CD4-positive, alpha-beta T cell treated with Interleukin-1 beta for 1 hour (primary cell): ENCODE measurements at places on chromosomes 16 and 17.

GRCh38 chr16:3454631-3455147 is 11.2 kb downstream of the NAA60 start:
- DNase-seq = no peak

DNA sequence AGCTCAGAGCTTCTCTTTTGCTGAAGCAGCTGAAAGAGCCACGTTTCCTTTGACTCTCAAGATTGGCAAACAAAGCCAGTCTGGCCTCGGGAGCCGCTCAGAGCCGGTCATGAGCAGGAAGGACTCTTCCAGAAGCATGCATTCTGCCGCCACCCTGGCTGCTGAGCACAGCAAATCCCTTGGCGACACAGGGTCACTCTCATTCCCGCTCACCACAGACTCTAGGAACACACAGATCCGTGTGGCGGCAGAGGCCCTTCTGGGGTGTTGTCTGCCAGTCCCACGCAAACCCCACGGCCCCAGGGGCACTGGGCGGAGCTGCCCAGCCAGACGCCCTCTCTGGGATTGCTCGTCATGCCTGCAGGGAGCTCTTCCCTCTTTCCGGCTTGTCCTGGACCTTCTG is 157.0 kb downstream of the C16orf95 start:
- no peak for DNase-seq

DNA sequence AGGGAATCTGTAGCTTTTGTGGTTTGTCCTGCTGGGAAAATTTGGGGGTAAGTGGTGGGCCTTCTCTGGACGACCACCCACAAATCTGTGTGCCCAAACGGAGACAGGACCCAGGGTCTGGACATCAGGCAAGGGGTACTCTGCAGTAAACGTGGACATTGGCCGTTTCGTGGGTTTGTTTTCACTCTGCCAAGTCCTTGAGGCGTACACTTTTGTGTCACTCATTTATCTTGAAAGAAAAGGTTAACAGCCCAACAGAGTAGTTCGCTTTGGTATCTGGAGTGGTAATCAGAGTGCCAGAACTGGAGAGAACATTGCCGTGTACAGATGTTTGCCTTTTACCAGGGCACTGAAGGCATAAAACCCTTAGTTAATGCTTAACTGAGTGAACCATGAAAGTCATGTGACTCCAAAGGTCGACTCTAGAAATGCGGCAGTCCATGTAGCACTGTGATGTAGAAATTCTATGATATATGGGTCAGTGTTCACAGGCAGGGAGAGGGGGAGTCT is 15.4 kb downstream of the NAA60 start:
- peak; percentile 25 for DNase-seq

- DNase-seq = peak; percentile 72
These were observed 20.0 kb upstream of the HERPUD1 start for GRCh38 chr16:56911771-56912571.

GRCh38 chr17:78058581-78058980 is 70.0 kb downstream of the TMC6 start:
- no peak for DNase-seq

DNA sequence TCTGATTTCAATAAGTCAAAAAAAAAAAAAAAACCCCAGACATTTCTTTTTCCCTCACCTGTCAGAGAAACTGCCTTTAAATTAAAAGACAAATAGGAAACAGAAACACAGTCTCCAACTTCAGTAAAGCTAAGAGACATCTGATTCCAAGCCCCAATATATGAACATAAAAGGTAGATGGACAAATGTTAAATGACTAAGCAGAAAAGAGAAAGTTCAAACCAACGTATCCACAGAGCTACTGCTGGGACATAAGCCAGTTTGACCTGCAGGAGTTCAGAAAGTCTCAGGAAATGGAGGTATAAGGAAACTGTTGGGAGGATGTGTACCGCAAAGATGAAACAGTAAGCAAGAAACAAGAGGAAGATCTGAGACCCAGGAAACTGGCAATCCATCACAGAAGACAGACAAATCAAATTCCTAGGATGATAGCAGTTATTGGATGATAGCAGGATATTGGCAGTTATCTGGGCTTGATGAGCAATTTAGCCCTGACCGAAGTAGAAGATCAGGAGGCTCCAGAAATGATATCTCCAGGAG is 135.0 kb downstream of the BRIP1 start:
- no peak for DNase-seq

- no peak for DNase-seq
These were observed at the start of gene GJC1 for GRCh38 chr17:44829523-44830358. GJC1 (minus strand) TSS chr17:44830287; CDS start chr17:44805817, 24,470 bp downstream.

DNA sequence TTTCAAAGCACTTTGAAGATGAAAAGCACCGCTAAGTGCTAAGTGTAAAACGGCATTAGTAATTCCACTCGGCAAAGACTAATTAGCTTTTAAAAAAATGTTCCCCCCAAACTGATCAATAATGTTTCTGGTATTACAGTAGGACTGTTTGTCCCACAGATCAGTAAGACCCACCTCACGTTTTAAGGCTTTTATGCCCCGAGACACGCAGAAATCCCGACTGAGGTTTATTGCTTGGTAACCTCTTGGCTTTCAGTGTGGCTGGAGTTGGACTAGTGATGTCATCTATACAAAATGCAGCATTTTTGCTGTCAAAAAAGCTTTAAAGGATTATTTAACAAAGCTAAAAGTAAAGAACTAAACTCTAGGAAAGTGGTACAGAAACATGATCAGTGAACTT is 414.6 kb upstream of the PSMD7 start:
- no peak for DNase-seq

DNA sequence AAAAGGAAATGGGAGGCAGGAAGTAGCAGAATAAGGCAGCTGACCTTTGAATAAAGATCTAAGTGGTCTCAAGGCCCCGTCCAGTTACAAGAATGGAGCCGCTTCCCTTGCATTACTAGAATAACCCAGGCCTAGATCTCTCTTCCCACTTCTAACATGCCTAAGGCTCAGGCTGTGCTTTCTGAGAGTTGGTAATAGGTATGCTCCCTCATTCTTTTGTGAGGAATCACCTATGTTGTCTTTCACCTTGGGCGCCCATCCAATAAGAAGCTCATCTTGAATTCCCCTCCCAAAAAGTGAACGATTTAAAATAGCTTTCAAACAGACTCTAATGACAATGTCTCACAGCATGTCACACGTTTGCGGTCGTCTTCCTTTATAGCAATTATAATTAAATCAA is 101.2 kb downstream of the KCNJ2 start:
- DNase-seq = no peak

DNA sequence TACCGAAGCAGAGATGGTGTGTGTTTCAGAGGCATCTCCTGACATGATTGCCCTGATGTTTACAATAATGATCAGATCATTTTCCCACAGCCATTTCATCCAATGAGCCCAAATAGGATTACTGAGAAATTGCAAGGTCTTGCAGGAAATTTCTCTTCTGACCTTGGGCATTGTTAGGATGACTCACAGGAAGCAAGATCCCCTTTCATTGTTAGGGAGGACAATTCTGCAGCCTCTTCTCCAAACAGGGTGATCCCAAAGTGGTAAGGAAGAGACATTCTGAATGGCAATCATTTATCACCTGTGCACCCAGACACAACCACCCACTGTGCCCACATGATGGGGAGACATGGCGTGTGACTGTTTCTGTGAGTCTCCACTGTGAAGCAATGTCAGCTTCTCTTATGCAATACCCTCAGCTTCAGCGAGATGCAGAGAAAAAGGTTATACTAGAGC is 306.7 kb upstream of the XYLT1 start:
- no peak for DNase-seq

DNA sequence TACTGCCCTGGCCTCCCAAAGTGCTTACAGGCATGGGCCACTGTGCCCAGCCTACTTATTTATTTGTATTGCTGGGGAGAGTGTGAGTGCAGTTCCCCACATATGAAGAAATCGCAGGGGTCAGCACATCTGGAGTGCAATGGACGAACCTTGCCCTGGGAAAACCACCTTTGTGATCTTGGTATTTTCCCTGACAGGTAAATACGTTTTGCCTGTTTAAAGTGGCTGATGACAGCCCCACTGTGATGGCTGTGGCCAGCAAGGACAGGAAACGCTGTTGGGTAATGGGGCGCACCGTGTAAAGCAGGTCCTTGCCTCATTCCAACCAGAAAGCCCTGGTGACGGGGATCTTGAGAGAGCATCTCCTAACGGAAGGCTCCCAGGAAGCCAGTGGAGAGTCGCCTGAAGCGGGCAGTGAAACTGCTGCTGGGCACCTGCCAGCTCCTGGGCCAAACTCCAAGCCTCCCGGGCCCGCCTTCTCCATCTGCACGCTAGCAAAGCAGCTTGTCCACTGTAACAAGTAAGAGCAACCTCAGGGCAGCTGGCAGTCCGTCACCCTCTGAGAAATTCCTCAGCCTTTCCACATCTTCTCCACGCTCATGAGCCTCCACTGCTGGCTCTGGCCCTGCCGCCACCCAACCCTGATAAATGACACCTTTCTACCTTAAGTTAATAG is 17.5 kb downstream of the EMC8 start:
- DNase-seq = no peak

- no peak for DNase-seq
These were observed 8.5 kb downstream of the NR1D1 start for GRCh38 chr17:40091691-40092397.

DNA sequence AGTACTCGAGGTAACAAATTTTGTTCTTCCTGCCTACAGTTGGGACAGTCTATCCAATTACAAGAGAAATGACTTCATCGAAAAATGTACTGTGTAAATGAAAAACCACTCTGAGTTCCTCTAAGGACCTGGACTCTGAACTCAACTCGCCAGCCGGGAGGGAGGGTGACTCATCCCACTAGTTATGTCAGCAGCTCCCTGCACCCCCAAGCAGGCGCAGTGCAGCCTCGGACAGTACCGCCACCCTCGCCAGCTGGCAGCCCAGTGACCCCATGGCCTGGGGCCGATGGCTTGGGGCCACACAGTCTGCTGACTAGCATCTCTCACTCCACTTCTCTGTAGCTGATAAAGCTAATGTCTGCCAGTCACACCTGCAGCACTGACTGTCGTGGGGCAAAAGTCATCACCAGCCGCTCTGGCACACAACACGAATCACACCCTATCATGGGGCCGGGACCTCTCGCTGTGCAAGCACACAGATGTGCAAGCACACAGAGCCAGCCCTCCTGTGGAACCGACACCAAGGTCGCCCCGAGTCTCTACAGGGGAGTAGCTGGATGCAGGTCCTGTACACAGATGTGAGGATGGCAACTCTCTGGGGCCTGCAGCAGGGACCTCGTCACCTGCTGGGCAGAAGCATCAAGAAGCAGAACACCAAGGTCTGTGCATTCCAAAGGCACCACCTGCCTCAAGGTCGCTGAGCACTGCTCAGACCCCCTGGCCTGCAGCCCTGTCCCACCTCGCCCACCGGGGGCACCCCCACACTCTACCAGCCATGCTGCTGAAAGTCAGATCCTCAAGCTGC is 5.7 kb downstream of the CSNK1D start:
- no peak for DNase-seq

DNA sequence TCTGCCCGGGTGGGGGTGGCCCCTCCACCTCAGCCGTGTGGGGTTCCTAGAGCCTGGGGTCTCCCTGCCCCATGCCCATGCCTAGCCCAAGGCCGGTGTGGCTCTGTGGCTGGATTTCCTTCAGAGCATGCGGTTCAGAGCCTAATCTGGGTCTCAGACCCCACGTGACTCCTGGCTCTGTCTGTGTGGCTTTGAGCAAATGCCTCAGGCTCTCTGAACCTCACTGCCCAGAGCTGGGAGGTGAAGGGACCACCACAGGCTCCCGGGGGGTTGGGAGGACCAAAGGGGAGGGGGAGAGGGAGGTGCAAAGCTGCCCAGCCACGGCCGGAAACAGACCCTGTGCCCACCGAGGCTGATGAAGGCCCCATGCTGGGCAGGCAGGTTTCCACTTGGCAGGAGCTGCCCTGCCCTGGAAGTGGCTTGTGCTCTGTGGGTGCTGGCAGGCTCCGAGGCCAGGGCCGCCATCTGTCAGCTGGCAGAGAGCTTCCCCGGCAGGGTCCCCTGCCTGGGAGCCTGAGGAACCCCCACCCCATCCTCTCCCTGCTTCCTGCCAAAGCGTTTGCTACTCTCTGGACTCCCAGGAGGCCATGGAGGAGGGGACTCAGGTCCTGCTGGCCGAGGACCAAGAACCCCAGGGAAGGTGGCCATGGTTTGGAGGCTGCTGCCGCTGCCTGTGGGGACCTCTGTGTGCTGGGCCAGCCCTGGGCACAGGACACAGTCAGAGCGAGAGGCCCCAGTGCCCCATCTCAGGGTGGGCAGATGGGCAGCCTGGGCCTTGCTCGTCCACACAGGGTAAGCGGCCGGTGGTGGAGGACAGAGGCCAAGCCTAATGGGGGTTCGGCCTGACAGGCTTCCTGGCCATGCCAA is 4.0 kb downstream of the CDH15 start:
- no peak for DNase-seq

GRCh38 chr17:30196504-30196903 is 39.0 kb downstream of the SLC6A4 start:
- no peak for DNase-seq

DNA sequence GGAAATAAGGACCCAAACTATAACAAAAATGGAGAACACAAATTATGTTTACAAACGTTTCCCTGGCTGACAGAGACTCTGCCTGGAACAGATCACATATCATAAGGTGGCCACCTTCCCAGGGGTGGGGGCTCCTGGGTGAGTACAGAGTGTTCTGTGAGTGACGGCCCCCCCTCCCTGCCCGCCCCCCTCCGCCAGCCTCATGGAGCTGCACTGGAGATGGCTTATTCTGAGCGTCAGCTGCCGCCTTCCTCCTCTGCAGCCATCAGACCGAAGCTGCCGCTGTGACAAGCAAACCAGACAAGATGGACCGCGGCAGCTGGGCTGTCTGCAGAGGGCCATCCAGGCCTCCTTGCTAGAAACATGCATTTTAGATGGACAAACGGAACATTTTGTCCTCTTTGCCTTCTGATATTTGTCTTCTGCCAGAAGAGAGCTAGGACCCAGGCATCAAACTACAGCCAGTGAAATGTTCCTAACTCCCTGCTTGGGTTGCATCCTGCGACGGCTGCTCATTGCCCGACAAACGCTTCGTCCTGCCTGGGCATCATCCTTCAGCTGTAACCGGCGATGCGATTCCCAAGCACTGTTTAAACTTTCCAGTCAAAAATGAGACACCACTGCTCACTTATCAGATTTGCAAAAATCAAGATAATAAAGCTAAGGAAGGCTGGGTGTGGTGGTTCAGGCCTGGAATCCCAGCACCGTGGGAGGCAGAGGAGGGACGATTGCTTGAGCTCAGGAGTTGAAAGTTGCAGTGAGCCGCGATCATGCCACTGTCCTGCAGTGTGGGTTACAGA is 15.3 kb upstream of the RPTOR start:
- no peak for DNase-seq
